ENCODE measurements at places on chromosomes 11 and 22.

DNA sequence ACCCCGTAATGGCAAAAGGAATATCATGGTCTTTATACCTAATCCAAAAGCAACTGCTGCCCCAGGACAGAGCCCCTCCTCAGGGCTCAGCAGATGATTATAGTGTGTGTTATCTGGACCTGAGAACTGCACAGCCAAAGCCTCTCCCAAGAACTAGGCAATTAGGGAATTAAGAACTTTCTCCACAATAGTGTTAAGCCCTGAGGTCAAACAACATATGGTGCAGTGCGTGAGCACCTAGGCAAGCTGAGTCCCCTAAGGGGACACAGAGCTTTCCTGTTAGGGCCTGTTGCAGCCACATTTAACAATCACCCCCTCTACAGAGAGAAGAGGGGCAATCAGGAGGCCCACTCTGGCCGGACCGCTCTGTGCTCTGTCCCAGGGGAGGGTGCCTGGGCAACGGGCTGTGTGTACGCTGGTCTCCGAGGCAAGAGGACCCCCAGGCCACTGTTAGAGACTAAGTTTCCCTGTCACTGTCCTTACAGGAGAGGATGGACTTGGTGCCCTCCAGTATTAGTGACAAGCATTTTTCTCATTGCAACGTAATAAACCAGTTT is 1.4 kb upstream of the KCNJ5 start:
- no peak for DNase-seq

- DNase-seq: no peak
Observed at GRCh38 chr11:65960824-65961266, 689 bp upstream of the SART1 start.

DNA sequence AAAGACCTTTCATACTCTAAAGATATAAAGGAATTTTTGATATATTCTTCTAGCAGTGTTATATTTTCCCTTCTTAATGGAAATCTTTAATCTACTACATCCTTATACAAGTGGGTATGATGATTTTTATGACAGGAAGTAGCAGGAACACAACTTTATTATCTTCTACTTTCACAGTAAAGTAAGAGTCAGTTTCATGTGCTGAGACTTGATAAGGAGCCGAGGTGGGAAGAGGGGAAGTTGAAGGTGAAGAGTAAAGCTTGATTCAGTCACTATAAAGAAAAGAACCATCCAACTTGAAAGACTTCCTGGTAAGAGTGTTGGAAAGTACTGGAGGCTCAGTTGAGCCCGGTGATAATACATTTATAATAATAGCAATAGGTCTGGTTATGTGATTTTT is 82.1 kb upstream of the PTH start:
- no peak for DNase-seq

- no peak for DNase-seq
Observed at GRCh38 chr22:49380828-49381114, 446.9 kb downstream of the BRD1 start.

- DNase-seq: peak; percentile 33
Observed at GRCh38 chr11:118746988-118747585, 43.9 kb downstream of the DDX6 start.

DNA sequence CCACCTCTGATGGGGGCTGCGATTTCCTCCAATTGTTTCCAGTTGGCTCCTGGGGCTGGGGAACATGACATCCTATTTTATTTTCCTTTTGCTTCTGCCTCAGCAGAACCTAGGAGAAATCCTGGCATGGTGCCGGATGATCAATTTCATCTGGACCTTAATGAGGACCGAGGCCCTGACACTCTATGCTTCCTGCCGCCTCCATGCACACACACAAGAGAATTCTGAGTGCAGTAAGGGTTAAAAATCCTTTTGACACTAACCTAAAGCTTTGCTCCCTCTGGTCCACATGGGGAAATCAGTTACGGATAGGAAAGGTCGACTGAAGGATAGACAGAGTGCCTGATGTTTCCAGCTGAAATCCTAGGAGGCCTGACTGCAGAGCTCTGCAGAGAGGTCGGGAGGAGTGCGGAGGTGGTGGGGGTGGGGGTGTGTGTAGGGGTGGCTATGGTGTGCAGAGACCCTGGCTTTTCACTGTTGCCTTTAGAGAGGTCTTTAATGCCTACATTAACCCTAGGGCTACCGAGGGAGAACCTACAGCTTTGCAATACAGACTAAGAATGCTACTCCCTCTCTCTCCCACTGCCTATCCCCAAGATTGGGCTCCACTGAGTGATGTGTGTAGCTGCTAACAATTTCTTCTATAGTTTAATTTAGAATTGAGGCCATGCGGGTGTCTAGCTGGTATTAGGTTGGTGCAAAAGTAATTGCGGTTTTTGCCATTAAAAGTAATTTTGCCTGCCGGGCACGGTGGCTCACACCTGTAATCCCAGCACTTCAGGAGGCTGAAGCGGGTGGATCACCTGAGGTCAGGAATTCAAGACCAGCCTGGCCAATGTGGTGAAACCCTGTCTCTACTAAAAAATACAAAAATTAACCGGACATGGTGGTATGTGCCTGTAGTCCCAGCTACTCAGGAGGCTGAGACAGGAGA is 53.6 kb upstream of the INCENP start:
- DNase-seq: peak; percentile 13

DNA sequence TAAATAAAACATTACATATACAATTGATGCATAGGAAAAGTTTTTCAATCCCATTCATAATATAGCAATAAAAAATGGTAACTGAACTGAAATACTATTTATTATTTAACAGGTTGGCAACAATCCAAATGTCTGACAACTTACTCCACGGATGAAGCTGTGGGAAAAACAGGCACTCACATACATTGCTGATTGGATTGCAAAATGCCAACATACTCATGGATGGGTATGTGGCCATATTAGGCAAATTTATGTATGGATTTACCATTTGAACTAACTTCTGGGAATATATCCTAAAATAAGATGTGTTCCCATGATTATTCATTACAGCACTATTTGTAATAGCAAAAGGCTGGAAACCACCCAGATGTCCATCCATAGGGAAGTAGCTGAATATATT is 3.2 kb upstream of the BIRC2 start:
- DNase-seq: peak; percentile 84

DNA sequence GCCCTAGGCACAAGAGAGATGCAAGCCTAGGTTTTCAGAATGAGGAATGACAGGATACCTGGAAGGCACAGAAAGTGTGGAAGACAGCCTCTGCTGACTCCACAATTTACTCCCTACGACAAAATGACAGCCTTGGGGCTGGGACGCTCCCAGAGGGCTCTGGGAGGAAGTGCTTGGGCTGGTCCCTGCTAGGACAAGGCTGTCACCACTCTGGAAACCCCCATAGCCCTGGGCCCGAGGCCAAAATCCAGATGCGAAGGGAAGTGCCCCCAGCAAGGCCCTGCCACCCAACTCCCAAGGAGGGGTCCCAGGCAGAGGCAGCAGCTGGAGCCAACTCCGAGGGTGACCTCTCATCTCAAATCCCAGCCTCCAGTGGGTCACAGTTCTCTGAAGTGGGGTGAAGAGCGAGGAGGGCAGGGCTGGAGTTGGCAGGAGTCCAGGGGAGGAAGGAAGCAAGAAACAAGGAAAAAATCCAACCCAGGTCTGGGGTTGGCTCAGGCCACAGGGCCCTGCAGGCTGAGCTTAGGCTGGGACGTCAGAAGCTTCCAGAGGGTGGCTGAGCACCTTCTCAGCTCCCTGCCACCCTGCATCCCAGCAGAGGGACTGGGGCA is 6.3 kb upstream of the CDC42EP2 start:
- DNase-seq: no peak

DNA sequence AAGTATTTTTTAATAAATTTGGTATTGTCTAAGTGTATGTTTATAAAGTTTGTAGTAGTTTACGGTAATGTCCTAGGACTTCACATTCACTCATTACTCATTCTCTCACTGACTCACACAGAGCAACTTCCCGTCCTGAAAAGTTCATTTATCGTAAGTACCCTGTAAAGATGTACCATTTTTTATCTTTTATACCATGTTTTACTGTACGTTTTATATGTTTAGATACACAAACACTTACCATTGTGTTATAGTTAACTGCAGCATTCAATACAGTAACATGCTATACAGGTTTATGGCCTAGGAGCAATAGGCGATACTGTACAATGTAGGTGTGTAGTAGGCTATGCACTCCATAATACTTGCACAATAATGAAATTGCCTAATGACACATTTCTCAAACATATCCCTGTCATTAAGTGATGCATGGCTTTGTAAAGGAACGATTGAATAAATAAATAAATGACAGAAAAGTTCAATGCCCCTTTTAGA is 12.5 kb upstream of the CARD18 start:
- DNase-seq: no peak

- DNase-seq: peak; percentile 15
Observed at GRCh38 chr11:16924826-16925560, 89.2 kb downstream of the PLEKHA7 start.

- no peak for DNase-seq
Observed at GRCh38 chr11:66619080-66619554, 2.7 kb downstream of the RBM14 start.

GRCh38 chr11:18063125-18063524 is 17.1 kb upstream of the TPH1 start:
- DNase-seq: no peak

DNA sequence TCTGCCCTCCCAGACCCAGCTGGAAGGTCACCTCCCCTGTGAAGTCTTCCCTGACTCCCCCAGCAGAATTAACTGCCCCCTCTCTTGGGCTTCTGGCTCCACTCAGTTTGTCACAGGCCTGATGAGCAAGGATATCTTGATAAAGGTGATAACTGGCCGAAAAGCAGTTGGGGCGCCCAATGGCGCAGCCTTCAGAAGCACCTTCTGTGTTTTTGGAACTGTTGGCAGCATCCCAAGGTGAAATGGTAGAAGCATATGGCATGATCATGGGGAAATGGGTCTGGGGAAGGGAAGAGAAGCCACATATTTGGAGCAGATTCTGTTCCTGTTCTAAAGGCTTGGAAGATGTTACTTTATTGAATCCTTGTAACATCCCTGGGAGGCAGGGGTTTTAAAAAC is 2.8 kb upstream of the TAB1 start:
- no peak for DNase-seq

DNA sequence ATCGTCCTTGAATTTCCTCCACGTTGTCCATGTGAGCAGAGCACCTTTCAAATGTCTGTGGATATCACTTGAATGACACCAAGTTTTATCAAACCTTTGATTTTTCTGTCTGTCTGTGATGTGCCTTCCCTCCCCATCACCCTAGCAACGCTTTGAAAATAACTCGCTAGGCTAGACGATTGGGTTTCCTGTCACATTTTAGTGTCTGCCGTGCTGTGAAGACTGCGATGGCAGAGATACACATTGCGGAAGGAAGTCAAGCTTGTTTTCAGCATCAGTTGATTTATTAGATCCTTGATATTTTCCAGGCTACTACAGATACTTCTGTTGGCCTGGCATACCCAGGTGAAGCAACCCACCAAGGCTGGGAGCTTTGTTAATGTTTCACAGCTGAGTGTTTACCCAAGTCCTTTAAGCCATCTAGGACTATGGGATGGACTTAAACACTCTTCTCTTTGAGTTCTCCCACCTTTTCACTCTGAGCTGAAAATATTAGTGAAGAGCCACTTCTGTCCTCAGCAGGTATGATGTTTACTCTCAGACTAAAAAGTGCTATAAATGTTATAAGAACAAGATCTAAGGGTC is 93.6 kb upstream of the CD44 start:
- DNase-seq: no peak

GRCh38 chr11:72720784-72721183 is 31.4 kb downstream of the ARAP1 start:
- no peak for DNase-seq

GRCh38 chr11:47410370-47411264 is 2.2 kb downstream of the SLC39A13 start:
- no peak for DNase-seq

- DNase-seq: peak; percentile 62
Observed at GRCh38 chr11:36953976-36954375, 355.9 kb upstream of the RAG2 start.

- DNase-seq: no peak
Observed at GRCh38 chr11:94768602-94769541, 716 bp downstream of the AMOTL1 start.

- peak; percentile 91 for DNase-seq
Observed at GRCh38 chr11:12508151-12508751, 130.9 kb downstream of the PARVA start.

- peak; percentile 66 for DNase-seq
Observed at GRCh38 chr11:122772945-122773344, 65.4 kb upstream of the CRTAM start.

DNA sequence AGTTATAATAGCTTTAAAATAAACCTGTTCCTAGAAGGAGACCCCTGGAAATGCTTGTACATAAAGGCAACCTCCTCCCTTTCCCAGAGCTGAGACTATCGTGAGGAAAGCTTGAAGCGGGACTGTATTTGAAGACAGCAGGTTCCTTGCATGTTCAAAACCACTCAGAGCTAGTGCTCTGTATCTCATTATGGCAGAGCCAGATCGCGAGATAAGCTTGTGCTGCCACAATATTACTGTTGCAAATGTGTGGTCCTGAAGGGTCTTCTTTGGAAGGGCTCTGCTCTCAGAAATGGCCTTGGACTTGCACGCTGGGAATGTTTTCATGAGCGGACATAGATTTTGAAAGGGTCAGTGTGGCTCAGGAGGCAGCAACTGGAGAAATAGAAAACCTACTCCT is 168.2 kb downstream of the KIRREL3 start:
- DNase-seq: no peak

- no peak for DNase-seq
Observed at GRCh38 chr11:112599856-112600533, 339.3 kb upstream of the PLET1 start.

DNA sequence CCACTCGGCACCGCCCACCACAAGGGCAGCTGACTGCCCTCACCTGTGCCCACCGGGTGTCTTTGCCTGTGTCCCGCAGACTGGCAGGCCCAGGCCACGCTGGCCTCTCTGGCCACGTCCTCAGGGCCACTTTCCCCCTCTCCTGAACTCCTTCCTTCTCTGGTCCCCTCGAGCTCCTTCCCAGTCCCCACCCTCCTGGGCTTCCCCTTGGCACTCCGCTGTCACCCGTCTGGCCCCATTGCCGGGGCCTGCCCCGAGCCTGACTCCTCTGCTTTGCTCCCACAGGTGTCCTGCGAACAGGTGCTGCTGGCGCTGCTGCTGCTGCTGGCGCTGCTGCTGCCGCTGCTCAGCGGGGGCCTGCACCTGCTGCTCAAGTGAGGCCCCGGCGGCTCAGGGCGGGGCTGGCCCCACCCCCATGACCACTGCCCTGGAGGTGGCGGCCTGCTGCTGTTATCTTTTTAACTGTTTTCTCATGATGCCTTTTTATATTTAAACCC is 14.2 kb downstream of the MCAT start:
- DNase-seq: no peak

- DNase-seq: no peak
Observed at GRCh38 chr11:96960476-96960875, 570.7 kb downstream of the JRKL start.

GRCh38 chr22:24393848-24394247 is 33.6 kb upstream of the ADORA2A start:
- DNase-seq: no peak

All from fibroblast of upper back skin (primary cell).